ENCODE measurements at places on chromosomes 16 and 17.
A peak's percentile ranks its signal among the peaks of the same experiment; 100 is the strongest.

GRCh38 chr16:82748026-82748425 is 121.3 kb downstream of the CDH13 start:
- no peak for DNase-seq

- no peak for DNase-seq
Measured at GRCh38 chr17:13920413-13920812, 148.9 kb upstream of the COX10 start.

DNA sequence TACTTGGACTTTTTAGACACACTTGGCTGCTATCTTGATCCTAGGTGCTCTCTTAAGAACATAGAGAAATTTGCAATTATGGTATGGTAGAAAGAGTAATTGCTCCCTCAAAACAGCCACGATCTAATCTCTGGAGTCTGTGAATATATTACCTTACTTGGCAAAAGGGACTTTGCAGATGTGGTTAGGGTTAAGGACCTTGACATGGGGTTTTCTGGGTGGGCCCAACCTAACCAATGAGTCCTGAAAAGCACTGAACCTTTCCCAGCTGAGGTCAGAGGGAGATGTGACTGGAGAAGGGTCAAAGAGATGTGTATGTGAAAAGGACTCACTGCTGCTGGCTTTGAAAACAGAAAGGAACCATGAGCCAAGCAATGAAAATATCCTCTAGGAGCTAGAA is 26.7 kb upstream of the MED13 start:
- DNase-seq: no peak

GRCh38 chr16:3147046-3147756 is 12.4 kb downstream of the ZNF213 start:
- no peak for DNase-seq

DNA sequence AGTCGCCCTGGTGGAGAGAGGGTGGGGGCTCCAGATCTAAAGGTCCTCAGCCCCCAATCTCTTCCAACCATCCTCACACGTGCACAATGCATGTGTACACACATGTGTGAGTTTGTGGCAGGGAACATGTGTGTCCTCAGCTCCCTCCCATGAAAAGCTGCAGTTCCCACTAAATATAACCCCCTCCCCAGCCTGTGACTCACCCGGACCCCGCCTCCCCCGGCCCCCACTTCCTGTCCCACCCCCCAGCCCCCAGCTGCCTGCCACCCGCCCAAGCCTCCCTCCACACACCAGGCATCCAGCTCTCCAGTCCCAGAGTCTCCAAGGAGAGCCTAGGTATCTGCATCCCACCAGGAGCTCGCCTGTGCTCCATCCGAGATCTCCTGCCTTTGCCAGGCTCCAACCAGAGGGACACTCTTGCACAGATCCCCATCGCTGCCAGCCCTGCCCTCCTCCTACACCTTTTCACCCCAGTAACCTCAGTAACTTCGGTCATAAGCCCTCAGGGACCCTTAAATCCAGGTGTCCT is 3.9 kb downstream of the DLG4 start:
- DNase-seq: peak; percentile 28

GRCh38 chr17:9079461-9080103 is 58.3 kb downstream of the NTN1 start:
- DNase-seq: no peak

DNA sequence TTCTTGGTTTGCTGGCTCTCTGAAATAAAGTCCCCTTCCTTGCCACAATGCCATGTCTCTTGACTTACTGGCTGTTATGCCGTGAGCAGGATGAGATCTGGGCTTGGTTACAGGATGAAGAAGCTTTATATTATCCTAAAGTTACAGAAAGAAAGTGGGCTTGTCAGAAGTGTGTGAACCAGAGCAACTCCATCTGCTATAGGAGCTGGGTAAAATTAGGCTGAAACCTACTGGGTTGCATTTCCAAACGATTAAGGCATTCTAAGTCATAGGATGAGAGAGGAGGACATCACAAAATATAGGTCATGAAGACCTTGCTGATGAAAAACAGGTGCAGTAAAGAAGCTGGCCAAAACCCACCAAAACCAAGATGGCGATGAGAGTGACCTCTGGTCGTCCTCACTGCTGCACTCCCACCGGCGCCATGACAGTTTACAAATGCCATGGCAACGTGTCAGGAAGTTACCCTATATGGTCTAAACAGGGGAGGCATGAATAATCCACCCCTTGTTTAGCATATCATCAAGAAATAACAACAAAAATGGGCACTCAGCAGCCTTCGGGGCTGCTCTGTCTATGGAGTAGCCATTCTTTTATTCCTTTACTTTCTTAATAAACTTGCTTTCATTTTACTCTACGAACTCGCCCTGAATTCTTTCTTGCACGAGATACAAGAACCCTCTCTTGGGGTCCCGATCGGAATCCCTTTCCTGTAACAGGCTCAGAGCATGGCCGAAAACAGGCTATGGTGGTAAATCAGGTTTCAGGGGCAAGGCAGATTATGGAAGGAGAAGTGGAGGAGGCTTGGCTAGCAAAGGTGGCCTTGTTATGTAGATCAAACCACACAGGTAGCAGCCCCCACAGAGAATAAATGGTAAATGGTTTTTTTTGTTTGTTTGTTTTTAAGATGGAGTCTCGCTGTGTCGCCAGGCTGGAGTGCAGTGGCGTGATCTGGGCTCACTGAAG is 81.3 kb upstream of the C16orf82 start:
- no peak for DNase-seq

DNA sequence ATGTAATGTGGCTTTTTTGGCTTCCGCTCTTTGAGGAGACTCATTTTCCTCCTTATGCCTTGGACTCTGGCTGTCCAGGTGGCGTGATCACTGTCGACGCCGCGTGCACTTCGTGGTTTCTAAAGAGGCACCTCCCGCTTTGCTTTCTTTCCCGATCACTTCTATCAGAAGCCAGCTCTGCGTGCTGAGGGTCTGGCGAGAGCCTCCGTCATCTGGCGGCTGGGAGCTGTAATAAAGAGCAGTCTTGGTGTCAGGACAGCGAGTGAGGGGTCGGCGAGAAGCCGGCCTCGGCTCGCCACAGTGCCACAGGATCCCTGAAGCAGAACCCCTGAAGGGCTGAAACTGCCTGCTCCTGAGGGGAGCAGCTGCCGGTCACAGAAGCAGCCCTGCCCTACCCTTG is 7.4 kb downstream of the ZNF750 start:
- DNase-seq: no peak

- DNase-seq: no peak
Measured at GRCh38 chr17:74497471-74497870, 31.0 kb downstream of the CD300A start.

GRCh38 chr16:87828907-87829621 is 40.2 kb downstream of the SLC7A5 start:
- DNase-seq: peak; percentile 64

DNA sequence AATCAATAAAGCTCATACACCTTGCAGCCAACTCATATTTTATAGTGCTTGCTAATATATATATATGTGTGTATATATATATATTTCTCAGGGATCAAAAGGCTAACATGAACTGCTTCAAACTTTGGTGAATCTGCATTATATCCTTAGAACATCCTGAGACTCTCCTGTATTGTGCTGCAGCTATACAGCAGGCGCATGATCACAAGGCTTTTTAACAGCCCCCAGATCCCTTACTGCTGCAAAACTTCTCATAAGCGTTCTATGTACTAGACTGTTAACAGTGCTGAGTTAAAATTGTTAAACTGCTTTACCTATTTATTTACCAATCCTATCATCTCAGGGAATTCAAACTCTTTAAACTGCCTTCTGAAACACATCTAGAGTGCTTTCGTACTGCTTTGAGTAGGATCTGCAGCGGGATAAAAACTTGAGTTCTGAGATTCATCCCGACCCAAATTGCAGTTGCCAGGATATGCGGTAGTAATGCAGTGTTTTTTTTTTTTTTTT is 1.3 kb downstream of the GPATCH8 start:
- DNase-seq: no peak

DNA sequence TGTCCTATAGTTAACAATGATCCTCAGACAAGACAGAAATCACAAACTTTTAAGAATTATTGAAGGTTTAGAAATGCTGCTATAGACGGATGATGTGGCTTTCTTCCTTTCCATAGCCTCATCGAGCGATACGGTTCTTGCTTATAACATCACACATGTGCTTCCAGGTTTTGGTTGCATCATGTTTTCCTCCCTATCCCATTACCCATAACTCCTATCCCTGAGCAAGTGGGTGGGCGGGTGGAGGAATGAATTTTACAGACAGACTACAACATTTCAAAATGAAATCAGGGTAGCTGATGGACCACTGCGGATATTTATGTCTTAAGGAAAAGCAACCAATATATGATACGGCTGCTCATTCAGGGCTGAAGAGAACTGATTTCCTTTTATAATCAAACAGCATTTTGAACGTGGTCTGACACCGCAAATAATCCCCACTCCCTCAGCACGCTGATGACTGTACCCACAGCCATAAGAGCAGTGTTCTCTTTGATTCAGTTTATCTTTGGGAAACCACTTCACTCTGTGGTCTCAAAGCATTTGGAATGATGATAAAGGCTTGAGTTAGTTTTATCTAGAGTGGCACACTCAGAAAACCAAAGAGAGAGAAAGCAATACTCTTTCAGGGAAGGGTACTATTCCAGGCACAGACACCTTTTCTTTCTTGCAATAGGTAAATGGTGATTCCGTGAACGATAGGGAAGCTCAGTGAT is 4.6 kb upstream of the AKTIP start:
- no peak for DNase-seq

- DNase-seq: no peak
Measured at GRCh38 chr17:36730857-36731490, 129.6 kb downstream of the MRM1 start.

- DNase-seq: no peak
Measured at GRCh38 chr17:61862105-61862574, 1.2 kb downstream of the BRIP1 start.

DNA sequence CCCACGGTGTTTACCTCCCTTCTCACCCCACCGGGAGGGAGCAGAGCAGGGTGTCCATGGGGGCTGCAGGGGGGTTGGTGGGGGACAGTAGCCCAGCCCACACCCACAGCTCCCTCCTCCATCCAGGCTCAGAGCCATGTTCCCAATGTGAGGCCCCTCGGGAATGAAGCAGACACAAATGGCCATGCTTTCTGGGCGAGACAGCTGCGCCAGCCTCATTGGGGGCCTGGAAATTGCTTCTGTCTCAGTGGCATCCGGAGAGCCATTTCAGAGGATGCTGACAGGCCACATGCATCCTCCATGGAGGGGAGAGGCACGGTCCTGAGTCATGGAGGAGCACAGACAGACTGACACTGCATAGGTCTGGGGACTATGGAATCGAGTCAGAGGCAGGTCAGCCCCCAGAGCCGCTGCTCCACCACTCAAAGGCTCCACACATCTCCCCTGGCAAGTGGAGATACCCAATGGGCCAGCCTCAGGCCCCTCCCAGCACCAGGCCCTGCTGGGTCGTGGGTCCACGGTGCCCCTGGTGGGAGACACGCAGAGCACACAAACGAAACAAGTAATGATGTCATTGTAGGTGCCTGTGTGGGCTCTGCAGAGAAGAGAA is 59.6 kb upstream of the ENPP7 start:
- DNase-seq: peak; percentile 57

DNA sequence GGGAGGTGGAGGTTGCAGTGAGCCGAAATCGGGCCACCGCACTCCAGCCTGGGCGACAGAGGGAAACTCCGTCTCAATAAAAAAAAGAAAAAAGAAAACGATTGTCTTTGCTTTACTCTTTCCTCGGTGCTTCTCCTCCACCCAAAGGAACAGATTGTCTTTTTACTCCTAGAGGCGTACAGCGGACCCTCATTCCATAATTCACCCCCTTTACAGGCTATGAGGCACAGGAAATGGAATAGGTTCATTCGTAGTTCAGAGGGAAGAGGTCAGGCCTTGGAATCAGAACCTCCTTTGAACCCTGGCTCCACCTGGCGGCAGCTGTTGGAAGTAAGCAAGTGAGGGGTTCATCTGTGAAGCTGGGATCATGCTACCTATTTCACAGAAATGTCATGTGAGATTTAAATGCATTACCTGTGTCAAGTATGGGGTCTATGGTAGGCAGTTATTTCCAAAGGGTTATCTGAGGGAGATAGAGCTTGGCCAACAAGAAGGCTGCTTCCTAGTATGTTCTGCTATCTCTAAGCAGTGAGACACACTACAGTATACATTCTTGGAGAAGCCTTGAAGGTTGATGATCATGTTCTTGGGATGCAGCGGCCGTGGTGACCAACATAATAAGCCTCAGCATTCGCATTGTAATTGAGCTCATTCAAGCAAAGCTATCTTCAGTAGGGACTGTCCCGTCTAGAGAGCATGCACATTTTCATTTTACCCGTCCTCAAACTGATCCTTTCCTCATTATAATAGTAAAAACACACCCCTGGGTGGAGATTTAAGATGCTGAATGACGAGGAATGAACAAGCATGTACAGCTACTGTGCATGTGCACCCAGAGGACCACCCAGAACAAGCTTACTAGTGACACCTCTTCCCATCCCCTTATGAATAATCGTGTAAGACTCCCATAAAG is 18.7 kb upstream of the ZNF689 start:
- DNase-seq: peak; percentile 86

- no peak for DNase-seq
Measured at GRCh38 chr16:31008149-31008548, 2.3 kb downstream of the STX1B start.

GRCh38 chr17:872855-873254 is 90.7 kb downstream of the MRM3 start:
- no peak for DNase-seq

DNA sequence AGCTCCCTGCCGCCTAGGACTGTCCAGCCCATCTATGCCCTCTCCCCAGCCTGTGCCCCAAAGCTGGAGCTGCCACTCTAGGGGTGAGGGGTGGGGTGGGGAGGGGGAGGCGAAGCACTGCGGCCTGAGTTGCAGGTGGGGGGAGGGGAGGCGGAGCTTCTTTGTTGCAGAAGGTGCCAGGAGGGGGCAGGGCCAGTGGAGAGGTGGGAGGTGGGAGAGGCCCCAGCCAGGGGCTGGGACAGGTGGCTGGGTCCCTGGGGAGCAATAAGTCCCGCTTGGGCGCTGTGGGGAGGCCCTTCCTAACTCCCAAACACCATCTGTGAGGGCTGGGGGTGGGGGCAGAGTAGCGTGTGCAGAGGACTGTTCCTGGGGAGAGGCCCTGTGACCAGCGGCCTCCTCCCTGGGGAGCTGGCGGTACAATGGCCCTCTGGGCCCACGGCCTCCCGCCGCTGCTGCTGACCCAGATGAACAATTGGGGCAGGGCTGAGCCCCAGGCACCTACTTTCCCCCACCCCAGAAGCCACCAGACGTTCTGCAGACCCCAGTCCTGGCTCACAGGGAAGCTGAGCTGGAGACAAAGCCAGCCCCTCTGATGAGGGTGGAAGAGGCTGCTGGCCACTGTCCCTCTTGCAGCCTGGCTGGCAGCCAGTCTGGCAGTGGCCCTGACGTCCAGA is 2.2 kb upstream of the NTN3 start:
- DNase-seq: peak; percentile 98
